Muscle of back (tissue), 13 donors: ENCODE measurements at places on chromosomes 1 and 21.

- DNase-seq, result no peak
Observed at GRCh38 chr1:232524056-232524455, 105.9 kb downstream of the SIPA1L2 start.

GRCh38 chr1:1122078-1122811 is 6.4 kb upstream of the C1orf159 start:
- DNase-seq, result peak; percentile 91

- DNase-seq, result no peak
Observed at GRCh38 chr1:91283421-91283726, 121.3 kb downstream of the HFM1 start.

- DNase-seq, result no peak
Observed at GRCh38 chr21:29289317-29289716, 9.4 kb upstream of the BACH1 start.

DNA sequence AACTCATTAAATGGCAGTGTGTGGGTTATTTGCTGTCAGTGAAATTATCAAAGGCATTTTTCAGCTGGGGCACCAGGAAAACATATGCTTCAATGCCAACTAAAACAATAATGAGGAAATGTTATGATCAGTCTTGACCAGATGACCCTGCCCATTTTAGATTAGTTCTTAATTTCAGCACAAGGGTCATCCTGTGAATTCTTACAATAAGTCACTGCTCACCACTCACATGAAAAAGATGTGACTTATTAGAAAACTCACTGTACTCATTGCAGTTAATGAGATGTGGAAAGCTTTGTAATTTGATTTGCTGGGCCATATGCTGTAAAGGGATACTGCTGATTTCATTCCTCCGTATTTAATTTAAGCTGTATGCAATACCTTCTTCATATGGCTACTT is 178.5 kb upstream of the LMO4 start:
- no peak for DNase-seq

DNA sequence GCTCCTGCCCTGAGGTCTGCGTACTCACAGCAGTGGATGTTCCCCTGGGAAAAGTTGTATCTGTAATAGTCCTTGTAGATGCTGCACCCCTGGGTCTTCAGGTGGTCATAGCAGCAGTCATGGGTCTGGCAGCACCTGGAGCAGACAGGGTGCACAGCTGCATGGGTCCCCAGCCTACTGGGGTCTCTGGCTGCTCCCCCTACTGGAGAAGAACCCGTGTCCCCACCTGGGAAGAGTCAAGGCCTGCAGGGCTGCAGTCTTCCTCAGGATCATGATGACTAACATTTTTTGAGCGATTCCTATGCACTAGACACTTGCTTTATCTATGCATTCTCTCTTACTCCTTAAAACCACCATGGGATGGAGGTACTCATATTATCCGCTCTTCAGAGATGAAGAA is 3.9 kb downstream of the PLA2G2D start:
- no peak for DNase-seq

DNA sequence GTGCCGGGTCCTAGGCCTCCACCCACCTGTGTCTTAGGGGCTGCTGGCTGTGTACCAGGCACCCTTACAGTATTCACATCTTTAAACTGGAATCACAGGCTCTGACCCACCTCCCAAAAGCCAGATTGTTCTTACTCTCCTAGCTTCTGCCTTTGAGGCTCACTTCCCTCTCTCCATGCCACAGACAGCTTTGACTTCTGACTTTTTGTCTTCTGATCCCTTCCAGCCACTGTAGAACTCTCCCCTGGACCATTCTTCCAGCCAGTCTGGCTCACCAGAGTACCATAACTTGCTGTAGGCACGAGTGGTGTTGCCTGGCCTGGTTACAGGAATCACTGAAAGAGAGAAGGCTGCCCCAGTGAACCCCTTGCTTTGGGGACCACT is 58.1 kb upstream of the STUM start:
- DNase-seq, result no peak

- DNase-seq, result no peak
Observed at GRCh38 chr1:26295194-26296138, 11.0 kb downstream of the UBXN11 start.
